A673 (cell line): ENCODE measurements at places on chromosomes 6 and 20. TPM values are rescaled to one million over a fixed set of nuclear protein-coding genes. Genes with fewer than 3 reads are reported as not detected.

Gene GATA5
- not detected in 2 replicates for total RNA-seq

Gene SLC17A1
- total RNA-seq: not detected in 2 replicates

Gene SMLR1
- total RNA-seq: not detected in 2 replicates

Gene MCUR1
- 49.3 and 56.6 TPM in 2 replicates for total RNA-seq

Gene RAB44
- total RNA-seq: 0.07 TPM in 1 of 2 replicates, not detected in the other

Gene COL9A3
- 8.4 and 11.7 TPM in 2 replicates for total RNA-seq

DNA sequence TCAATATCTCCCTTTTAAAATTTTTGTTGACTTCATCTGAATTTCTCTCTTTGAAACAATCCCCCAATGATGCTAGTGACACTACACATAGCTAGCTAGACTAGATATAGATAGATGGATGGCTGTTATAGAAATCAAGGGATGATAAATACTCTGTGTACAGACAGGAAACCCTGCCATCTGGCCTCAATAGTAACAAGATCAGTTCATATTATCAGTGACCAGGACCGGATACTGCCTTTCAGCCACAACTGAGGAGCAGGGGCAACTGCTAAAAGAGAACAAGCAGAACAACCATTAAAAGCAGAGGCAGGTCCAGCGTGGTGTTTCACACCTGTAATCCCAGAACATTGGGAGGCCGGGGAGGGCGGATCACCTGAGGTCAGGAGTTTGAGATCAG is 118.3 kb upstream of the FAM184A start:
- no peak overlapping the region for H3K27ac ChIP-seq
- no peaks in the 10 kb centered on the region for H3K36me3 ChIP-seq
- H3K4me3 ChIP-seq: no peak overlapping the region
- H3K4me1 ChIP-seq: no peaks in the 10 kb centered on the region
- H3K27me3 ChIP-seq: no peaks in the 10 kb centered on the region

DNA sequence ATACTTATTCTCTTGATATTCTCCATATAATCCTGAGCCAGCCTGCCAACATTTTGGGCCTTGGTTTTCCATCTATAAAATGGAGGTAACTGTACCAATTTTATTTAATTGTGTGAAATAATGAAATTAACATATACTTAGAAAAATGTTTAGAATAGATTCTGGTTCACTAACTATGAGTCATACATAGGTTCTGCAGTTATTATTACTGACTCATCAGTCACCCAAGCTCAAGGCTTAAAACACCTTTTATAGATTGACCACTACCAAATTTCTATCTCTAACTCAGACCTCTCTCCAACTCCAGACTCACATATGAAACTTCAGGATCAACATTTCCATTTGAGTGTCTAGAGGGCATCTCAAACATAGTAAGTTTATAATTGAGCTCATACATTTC is 1277.2 kb upstream of the GJE1 start:
- no peak overlapping the region for H3K4me3 ChIP-seq
- DNase-seq: no peak
- no peaks in the 10 kb centered on the region for H3K36me3 ChIP-seq
- peaks cover 8% of the 10 kb centered on the region for H3K4me1 ChIP-seq
- no peak overlapping the region for H3K27ac ChIP-seq

DNA sequence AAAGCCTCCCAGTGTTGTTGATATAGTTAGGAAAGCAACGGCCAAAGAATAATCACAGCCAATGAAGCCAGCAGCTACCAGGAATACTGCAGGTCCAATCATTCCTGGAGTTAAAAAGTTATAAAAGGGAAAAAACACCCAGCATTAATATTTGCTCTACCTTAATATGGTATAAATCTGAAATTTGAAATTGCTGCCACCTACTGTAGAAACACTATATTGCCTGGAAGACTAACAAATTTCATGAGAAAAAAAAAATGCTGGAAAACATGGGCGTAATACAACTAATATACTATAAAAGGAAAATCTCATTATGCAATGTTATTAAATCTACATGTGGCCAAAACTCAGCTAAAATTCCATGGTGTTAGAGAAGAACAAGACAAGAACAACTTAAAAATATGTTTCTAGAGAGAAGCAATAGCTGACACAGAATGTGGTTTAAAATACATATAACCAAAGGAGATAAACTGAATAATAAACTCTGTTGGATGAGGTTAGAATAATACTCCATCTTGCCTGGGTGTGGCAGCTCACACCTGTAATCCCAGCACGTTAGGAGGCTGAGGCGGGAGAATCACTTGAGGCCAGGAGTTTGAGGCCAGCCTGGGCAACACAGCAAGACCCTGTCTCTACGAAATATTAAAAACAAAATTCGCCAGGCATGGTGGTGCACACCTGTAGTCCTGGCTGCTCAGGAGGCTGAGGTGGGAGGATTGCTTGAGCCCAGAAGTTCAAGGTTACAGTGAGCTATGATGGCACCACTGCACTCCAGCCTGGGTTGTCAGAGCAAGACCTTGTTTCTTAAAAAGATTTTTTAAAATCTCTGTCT is 43.1 kb downstream of the SLC17A5 start:
- H3K27me3 ChIP-seq: no peaks in the 10 kb centered on the region
- no peaks in the 10 kb centered on the region for H3K36me3 ChIP-seq

DNA sequence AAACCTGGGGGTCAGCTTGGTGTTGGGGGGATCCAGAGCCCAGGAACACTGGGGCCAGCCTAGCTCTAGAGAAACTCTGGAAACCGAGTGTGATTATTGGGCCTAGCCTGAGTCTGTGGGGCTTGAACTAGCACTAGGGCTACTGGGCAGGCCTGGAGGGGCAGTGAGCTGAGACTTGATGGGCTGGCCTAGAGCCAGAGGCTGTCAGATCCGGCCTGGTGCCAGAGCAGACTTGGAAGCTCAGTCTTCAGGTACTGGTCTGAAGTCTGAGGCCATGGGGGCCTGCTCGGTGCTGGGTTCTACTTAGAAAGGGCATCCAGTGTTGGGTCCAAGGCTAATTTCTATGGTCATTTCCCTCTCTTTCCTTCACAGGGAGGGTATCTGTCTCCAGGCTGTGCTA is 2.7 kb downstream of the DEFB112 start:
- peaks cover 15% of the 10 kb centered on the region for H3K27me3 ChIP-seq
- H3K4me3 ChIP-seq: no peak overlapping the region
- H3K27ac ChIP-seq: no peak overlapping the region
- no peaks in the 10 kb centered on the region for H3K36me3 ChIP-seq

- DNase-seq: peak; percentile 43
- H3K27me3 ChIP-seq: no peaks in the 10 kb centered on the region
- H3K4me3 ChIP-seq: no peak overlapping the region
- H3K4me1 ChIP-seq: no peaks in the 10 kb centered on the region
- no peaks in the 10 kb centered on the region for H3K36me3 ChIP-seq
These were observed 3.0 kb downstream of the DEFB115 start for GRCh38 chr20:31260326-31260932.

GRCh38 chr6:17859846-17860245 is 127.6 kb downstream of the KIF13A start:
- H3K4me3 ChIP-seq: no peak overlapping the region
- no peaks in the 10 kb centered on the region for H3K27me3 ChIP-seq
- DNase-seq: no peak
- no peaks in the 10 kb centered on the region for H3K36me3 ChIP-seq

- no peak overlapping the region for H3K4me3 ChIP-seq
- H3K27ac ChIP-seq: no peak overlapping the region
- H3K4me1 ChIP-seq: no peaks in the 10 kb centered on the region
- peaks cover 9% of the 10 kb centered on the region for H3K27me3 ChIP-seq
- H3K36me3 ChIP-seq: no peaks in the 10 kb centered on the region
- DNase-seq: no peak
These were observed 208.4 kb downstream of the ANKRD60 start for GRCh38 chr20:58019850-58020625.

DNA sequence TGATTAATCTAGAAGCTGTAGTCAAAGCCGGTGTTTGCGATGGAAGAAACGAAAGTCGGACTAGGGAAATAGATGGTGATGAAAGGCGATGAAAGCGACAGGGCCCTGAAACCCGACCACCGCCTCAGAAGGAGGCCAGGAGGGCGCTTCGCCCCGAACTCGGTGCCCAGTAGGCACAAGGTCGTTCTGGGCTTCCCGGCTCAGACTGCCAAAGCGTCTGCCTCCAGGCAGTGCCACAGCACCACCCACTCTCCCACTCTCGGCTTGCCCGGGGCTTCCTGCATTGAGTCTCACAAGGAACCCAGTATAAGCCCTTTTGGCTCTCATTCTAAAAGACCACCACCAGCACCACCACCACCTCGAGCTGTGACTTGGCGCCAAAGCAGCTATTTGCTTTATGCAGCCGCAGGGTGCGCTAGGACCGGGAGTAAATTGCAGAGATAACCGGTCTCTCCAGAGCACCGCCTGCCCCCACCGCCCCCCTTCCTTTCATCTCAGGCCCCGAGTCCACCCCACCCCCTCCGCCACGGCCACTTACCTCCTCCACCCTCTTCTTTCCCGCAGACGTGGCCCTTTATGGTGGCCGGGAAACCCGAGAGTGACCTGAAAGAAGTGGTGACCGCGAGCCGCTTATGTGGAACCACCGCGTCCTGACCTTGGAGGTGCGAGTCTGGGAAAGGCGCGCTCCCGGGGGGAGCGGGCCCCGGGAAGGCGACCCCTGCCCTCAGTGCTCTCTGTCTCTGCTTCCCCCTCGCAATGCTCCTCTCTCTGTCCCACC is 2.4 kb downstream of the TCF21 start:
- no peak overlapping the region for H3K4me3 ChIP-seq
- no peak for DNase-seq
- no peaks in the 10 kb centered on the region for H3K4me1 ChIP-seq
- H3K27ac ChIP-seq: no peak overlapping the region
- H3K36me3 ChIP-seq: no peaks in the 10 kb centered on the region

DNA sequence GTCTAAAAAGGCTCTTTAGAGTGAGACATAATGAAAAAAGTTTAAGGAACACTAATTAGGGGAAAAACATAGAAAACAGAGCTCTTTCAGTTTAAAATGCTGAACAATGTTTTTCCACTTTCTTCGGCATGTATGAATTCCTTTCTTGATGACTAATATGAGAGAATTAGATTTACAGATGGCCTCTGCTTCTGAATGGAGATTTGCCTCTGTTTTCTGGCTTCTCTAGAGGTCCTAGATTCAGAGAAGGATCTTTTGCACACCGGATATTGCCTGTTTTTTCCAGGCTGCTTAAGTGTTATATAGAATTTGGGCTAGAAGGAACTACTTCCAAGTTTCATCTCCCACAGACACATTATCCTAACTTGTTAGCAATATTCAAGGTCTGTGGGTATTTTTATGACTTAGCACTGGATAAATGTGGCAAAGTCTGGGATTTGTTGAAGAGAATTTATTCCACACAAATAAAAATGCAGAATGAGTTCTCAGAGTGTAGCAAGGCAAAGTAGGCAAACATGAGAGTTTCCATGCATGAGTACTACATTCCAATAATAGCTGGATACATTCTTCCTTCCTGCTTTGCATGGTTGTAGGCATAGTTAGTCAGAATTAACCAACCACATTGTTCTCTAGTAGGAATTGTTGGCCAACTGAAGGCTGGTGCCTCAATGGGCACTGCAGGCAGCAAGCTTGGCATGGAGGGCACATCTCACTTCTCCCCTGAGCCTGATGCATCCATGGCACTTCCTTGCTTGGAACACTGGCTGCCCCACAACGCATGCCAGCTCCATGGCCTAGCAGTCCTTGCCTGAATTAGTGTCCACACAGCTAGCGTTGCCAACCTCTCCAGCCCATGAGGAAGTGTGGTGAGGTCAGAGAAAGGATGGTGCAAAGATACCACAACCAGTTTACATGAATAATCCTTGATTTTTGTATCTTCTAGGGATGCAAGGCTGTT is 224.2 kb downstream of the CLIC5 start:
- no peaks in the 10 kb centered on the region for H3K4me1 ChIP-seq
- H3K27ac ChIP-seq: no peak overlapping the region
- H3K27me3 ChIP-seq: no peaks in the 10 kb centered on the region
- no peaks in the 10 kb centered on the region for H3K36me3 ChIP-seq
- no peak for DNase-seq

- DNase-seq: no peak
- H3K36me3 ChIP-seq: no peaks in the 10 kb centered on the region
- H3K4me1 ChIP-seq: no peaks in the 10 kb centered on the region
- H3K4me3 ChIP-seq: no peak overlapping the region
- H3K27me3 ChIP-seq: no peaks in the 10 kb centered on the region
- H3K27ac ChIP-seq: no peak overlapping the region
These were observed 25.0 kb downstream of the TMEM242 start for GRCh38 chr6:157298216-157298724.

- peaks cover 16% of the 10 kb centered on the region for H3K4me1 ChIP-seq
- H3K4me3 ChIP-seq: peak within 1 kb of the TSS; percentile 72
- DNase-seq: peak; percentile 56
- no peaks in the 10 kb centered on the region for H3K36me3 ChIP-seq
- H3K27ac ChIP-seq: peak within 1 kb of the TSS; percentile 82
- H3K27me3 ChIP-seq: no peaks in the 10 kb centered on the region
These were observed at the start of gene BEND3 for GRCh38 chr6:107114926-107115694. Gene BEND3 (minus strand): TSS chr6:107115515. CDS start chr6:107099285, 16,230 bp downstream.

- H3K4me3 ChIP-seq: no peak overlapping the region
- H3K4me1 ChIP-seq: no peaks in the 10 kb centered on the region
- no peaks in the 10 kb centered on the region for H3K27me3 ChIP-seq
These were observed 206.9 kb downstream of the LY86 start for GRCh38 chr6:6795393-6795792.

GRCh38 chr6:158290659-158291058 is 21.6 kb upstream of the TULP4 start:
- H3K4me1 ChIP-seq: peaks cover 11% of the 10 kb centered on the region
- no peaks in the 10 kb centered on the region for H3K36me3 ChIP-seq
- H3K27ac ChIP-seq: no peak overlapping the region
- H3K4me3 ChIP-seq: no peak overlapping the region
- no peak for DNase-seq

GRCh38 chr6:37820718-37821079 is 1.2 kb downstream of the ZFAND3 start:
- no peaks in the 10 kb centered on the region for H3K27me3 ChIP-seq
- DNase-seq: no peak
- peaks cover 53% of the 10 kb centered on the region for H3K4me1 ChIP-seq

- no peak for DNase-seq
- H3K4me1 ChIP-seq: peaks cover 13% of the 10 kb centered on the region
- H3K4me3 ChIP-seq: no peak overlapping the region
- H3K36me3 ChIP-seq: no peaks in the 10 kb centered on the region
These were observed 4.9 kb upstream of the UBE2J1 start for GRCh38 chr6:89357390-89357789.

DNA sequence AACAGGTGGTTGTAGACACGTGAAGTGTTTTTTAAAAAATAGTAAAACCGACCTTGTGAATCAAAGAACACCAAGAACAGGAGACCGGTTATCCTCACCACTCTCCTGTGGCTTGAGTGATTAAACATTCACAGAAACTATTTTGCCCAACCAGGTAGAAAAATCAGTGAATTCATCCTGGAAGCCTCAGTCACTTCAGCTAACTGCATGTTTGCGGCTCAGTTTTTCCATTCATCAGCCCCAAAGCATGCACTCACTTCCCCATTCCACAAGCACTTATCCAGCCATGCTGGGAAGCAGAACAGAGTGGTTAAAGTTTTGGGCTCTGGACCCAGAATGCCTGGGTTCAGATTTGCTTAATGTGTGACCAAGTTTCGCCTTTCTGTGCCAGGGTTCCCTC is 2.4 kb downstream of the LRRN4 start:
- no peak overlapping the region for H3K4me3 ChIP-seq
- H3K36me3 ChIP-seq: no peaks in the 10 kb centered on the region
- peaks cover 25% of the 10 kb centered on the region for H3K27me3 ChIP-seq
- no peak overlapping the region for H3K27ac ChIP-seq
